Motor neuron (in vitro differentiated cells): ENCODE measurements at places on chromosomes 4 and X.
A peak's percentile ranks its signal among the peaks of the same experiment; 100 is the strongest.

DNA sequence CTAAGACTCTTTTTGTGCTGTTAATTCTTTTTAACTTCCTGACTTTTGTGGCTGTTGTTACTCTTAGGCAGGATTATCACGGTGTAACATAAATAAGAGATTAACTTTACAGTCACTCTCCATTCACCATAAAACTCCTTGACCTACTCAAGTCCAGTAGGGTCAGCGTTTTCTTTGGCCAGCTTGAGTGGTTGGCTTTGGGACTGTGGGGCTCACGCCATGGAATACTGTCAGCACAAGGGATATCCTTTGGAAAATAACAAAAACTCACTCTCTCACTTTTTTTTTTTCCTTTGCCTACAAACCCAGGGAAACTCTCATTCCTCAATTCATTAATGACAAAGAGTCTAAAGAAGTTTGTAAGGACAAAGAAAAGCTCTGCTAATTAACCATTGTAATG is 89.4 kb upstream of the TLL1 start:
- ATAC-seq = no peak

DNA sequence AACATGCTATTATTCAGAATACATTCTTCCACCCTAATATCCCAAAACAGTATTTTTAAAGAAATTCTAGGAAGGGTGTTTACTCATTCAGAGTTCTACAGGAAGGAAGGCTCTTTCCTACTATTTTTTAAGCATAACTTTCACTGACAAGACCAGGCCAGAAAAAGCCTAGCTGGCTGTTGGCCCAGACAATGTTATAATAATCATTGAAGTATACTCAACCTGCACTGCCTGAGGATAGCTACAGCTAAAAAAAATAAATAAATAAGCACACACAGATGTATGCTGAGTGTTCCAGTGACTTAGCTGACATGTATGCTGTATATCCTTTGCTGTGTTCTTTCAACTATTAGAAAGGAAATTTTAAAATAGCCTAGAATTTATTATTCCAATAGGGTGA is 145.8 kb upstream of the SPRY1 start:
- no peak for ATAC-seq

- ATAC-seq = no peak
Measured at GRCh38 chr4:30068234-30068633, 651.9 kb upstream of the PCDH7 start.

- ATAC-seq = no peak
Measured at GRCh38 chrX:110396735-110397134, 38.1 kb downstream of the RTL9 start.

GRCh38 chr4:176841711-176842112 is 49.0 kb upstream of the VEGFC start:
- ATAC-seq = no peak

DNA sequence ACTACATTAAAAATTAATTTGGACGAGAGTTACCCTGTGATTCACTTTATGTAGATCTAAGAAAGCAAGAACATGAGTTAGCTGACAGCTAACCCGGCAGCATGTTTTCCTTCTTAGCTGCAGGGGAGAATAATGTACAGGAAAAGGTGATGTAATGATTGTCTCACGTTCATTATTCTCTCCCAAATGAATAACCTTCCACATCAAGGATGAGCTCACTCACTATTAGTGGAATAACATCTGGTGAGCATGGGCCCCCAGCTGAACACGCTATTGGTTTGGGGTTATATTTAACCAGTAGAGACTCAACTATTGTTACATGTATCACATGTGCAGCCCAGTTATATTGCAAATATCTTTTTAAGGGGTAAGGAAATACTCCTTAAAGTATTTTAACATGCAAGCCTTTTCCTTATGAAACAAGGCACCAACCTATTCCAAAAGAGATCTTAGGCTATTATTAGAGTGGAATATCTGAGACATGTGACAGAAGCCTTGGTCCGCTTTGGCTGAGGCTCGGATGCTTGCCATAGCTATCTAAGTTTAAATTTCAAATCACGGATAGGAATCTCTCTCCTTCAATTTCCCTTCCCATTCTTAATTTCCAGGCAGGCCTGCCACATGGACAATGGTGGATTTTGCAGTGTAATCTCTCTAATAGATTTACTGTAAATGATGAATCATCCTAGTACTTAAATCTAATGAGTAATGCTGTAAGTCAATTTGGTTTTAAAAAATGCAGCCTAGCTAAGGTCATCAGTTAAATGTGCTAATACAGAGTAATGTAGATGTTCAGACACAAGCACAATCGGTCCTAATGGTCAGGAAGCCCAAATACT is 99.0 kb upstream of the OTUD4 start:
- peak; percentile 82 for ATAC-seq

DNA sequence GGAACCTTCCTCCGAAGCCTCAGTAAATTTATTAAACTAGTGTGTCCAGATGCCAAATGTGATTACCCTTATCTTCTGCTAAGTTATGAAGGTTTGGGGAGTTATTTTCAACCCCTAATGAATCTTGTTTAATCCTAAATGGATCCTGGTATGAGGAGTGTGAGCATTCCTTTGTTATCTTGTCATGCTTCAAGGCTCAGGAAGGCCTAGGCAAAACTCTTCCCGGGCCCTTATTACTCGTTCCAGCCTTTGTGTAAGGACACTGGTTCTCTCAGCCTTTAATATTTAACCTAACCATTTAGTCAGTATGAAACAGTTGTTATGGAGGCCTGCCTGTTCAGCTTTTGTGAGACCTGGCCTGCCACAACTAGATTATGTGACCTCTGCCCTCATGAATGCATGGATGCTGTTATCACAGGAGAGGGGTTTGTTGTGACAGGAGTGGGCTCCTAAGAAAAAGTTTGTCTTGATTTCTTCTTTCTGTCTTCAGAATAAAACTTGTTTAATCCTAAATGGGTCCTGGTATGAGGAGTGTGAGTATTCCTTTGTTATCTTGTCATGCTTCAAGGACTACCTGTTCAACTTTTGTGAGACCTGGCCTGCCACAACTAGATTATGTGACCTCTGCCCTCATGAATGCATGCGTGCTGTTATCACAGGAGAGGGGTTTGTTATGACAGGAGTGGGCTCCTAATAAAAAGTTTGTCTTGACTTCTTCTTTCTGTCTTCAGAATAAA is 181.7 kb downstream of the SLC39A8 start:
- no peak for ATAC-seq

DNA sequence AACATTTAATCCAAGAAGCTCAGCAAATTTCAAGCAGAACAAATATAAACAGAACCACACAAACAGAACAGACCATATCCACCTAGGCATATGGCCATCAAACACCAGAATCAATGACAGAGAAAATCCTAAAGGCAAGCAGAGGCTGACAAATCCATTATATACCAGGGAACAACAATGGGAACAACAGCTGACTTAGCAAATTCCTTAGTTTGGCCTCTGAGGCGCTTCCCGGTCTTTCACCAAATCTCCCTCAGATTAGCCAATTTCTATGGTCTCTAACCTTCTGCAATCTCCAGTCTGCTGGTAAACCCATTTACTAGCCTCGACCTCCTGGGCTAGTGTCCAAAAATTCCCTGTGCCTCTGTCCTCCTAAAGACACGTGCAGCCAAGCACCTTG is 59.2 kb downstream of the GPR143 start:
- no peak for ATAC-seq

- ATAC-seq = no peak
Measured at GRCh38 chrX:11480626-11481025, 185.1 kb downstream of the ARHGAP6 start.

GRCh38 chr4:121863799-121864198 is 6.5 kb downstream of the BBS7 start:
- peak; percentile 77 for ATAC-seq

DNA sequence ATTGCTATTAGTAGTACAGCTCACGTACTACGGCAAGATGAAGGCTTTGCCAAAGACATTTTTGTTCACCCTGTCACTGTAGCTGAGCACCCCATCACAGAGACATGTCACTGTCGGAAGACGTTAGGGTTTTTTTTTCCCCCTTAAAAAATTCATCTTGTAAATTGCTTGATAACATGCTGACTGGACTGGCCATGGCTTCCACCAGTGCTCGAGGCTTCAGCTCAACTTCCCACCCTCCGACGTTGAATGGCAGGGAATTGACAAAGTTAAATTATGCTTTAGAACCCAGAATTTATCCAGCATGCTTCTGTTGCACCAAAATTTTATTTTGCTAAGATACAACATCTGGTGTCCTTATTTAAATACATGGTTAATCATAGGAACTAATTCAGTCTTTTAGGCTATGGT is 707 bp upstream of the OTUD4 start:
- ATAC-seq = no peak

DNA sequence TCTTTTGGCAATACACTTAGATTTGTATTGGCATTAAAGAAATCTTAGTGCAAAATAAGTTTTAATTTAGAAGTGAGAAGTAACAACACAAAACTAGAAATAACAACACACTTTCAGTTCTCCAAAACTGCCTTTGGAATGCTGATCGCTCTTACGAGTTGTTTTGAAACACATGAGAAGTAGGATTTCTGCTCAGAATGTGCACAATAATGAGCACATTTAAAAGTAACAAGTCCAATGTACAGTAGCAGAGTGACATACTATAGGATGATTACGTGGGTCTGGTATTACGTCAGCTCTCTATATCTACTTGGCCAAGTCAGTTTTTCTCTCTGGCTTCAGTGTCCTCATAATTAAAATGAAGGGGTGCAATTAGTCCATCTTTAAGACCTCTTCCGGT is 164.8 kb downstream of the CHM start:
- no peak for ATAC-seq

GRCh38 chr4:29553846-29554245 is 1166.3 kb upstream of the PCDH7 start:
- no peak for ATAC-seq

- ATAC-seq = no peak
Measured at GRCh38 chr4:25223802-25224375, 9.9 kb upstream of the PI4K2B start.

- peak; percentile 96 for ATAC-seq
Measured at GRCh38 chrX:10756441-10756840, 136.1 kb upstream of the MID1 start.

DNA sequence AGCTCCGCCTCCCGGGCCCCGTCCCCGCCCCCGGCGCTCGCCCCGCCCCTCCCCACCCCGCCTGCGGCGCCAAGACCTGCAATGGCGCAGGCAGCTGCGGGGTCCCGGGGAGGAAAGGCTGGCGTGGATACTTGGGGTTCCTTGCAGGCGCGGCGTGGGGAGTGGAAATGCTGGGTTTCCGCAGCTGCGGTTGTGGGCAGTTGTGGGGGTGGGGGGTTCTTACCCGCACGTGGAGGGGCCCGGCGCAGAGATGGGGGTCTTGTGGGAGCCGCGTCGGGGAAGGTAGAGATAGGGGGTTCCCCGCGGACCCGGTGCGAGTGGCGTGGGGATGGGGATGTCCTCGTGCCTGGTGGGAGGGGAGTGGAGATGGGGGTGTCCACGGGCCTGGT is 680 bp upstream of the ASMTL start:
- ATAC-seq = peak; percentile 61

DNA sequence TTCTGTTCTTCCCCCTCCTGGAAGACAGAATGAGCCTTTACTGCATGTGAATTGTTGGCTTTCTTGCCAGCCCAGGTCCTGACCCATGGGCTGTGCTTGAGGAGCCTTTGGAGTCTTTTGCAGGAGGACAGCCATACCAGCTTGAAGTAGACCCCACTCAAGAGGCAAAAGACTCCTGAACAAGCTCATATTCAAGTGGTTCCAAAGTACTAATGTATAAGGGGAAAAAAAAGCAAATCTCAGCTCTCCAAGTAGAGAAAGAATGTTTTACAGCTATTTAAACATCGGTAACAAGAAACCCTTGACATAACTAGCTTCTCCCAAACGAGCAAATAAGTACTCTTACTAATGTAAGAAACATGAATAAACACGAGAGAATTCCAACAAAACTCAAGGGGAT is 174.9 kb upstream of the MXRA5 start:
- ATAC-seq = no peak

GRCh38 chrX:118239913-118240698 is 105.8 kb upstream of the WDR44 start:
- no peak for ATAC-seq

- ATAC-seq = no peak
Measured at GRCh38 chr4:134470544-134470943, 269.0 kb upstream of the PABPC4L start.

- ATAC-seq = no peak
Measured at GRCh38 chr4:143254491-143255226, 69.9 kb downstream of the USP38 start.

DNA sequence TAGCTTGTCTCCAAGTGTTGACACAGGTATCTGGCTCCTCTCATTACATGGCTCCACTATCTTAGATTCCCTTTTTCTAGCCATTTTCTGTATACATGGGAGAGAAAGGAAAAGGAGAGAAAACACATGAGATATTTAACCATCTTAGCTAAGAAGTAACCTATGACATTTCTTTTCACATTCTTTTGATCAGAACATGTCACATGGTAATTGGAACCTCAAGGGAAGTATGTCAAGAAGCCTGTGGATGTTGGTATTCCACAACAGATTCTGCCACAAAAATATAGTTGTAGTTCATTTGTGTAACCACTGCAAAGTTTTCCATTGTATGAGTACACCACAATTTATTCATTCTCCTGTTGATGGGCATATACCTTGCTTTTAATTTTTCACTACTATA is 18.7 kb upstream of the GABRB1 start:
- ATAC-seq = no peak

- no peak for ATAC-seq
Measured at GRCh38 chrX:110430293-110431076, 71.8 kb downstream of the RTL9 start.

DNA sequence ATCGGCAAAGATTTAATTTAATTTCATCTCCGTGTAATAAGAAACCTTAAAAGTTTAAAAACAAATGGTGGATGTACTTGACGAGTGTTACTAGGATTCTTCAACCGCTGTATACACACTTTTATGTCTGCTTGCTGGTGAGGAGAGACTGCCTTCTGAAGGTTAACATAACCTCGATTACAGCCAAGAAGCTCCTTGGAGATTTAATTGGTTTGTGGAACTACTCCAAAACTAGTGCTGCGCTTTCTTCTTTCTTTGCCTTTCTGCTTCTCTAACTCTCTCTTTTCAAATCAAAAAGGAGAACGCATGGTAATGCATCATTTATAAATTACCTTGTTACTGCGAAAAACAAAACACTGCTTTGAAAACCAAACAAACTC is 109.0 kb downstream of the ANTXR2 start:
- no peak for ATAC-seq

DNA sequence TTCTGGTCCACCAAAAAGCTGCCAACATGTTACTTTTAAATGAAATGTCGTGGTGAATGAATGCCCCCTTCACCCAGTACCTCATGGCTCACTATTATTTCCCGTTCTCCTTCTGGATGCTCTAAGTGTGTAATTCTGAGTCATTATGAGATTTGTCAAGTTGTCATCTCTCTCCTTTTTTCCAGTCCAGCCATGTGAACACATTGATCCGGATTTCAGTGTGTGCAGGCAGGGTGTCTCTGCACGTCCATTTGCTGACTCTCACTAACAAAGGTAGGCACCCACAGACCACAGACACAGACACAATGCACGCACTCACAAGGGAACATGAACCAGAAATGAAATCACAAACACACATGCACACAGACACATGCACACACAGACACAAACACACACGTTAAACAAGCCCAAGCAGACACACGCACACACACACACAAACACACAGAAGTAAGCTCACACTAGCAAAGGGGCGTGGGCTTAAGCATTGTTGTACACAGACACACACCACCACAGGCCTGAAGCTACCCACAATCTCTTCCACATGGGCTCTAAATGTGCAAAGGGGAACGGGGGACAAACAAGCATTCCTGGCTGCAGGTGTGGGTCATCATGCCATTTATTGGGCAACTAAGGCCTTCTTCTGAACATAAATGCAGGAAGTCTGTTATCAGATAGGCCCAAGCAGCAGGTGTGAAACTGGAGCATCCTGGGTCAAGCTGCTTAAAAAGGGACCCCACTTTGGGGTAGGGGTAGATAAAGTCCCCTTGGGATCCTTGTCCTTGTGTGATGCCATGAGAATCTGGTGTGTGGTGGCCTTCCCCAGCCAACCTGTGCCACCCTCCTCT is 58.1 kb downstream of the NBDY start:
- ATAC-seq = no peak
